AG08395 (cell line): ENCODE measurements at places on chromosomes 7 and 10.

DNA sequence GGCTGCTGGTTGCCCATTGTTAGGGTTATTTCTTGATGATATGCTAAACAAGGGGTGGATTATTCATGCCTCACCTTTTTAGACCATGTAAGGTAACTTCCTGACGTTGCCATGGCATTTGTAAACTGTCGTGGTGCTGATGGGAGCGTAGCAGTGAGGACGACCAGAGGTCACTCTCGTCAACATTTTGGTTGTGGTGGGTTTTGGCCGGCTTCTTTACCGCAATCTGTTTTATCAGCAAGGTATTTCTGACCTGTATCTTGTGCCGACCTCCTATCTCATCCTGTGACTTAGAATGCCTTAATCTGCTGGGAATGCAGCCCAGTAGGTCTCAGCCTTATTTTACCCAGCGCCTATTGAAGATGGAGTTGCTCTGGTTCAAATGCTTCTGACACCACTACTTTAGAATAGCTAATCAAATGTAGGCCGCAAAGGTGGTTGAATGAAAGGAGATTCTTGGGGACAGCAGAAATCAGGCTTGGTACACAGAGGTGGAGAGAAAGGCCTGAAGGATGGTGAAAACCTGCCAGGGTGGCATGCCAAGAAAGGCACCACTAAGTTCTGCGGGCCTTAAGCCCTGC, 17.9 kb upstream of the SMO start:
- no peak for DNase-seq

GRCh38 chr7:42743077-42743858, 168.6 kb downstream of the C7orf25 start:
- no peak for DNase-seq

DNA sequence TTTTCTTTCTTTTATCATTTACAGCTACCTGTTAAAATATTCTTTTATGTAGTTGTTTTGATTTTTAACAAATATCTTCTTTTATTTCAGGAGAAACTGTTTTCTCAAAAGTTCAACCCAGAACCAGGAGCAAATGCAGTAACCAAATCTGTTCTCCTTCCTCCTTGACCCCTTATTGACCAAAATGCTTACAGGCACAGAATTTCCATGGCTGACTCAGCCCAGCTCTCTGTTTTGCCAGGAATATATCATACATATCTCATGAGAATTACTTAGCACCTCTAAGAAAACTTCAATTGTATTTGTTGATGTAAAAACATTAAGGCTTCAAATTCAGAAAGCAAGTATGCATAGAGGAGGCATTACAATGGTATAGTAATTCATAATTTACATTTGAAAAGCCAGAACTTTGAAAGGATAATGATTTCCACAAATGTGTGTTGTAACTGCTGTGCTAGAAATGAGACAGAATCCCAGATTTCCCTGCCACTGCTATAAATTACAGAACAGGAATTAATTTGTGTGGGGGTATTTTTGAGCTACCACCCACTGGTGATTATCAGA, 2.2 kb downstream of the GSAP start:
- no peak for DNase-seq

- peak; percentile 34 for DNase-seq
These were observed 66.9 kb upstream of the FHIP2A start for GRCh38 chr10:114754445-114755320.

DNA sequence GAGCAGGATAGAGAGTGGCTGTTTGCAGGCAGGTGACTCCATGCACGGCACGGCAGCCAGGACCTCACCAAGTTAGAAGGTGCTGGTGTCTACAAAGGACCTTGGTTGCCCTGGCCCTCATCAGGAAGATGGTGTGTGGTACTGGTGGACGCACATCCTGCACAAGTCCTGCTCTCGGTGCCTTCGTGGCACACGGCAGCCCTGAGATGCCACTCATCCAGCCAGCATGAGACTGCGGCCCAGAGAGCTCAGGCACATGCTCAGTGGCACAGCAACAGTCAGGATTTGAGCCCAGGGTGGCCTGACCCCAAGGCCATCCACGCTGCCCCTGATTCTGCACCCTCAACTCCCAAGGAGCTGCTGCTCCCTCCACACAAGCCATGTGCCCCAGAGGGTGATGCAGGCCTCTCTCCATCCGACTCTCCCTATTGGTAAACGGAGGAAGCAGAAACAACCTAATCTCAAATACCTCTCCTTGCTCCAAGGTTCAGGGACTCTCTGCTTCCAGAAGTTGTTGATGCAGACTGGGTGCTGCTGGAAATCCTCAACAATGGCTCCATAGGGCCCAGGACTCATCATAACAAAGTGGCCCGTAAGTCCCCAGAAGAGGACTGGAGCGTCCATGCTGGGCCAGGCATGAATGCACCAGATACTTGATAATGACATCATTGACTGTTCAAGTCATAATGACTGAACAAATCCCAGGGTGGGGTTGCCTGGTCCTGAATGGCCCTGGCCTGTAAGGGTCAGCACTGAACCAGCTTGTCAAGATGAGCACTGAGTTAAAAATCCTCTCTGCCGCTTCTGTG, 93.6 kb downstream of the ARHGAP22 start:
- no peak for DNase-seq

DNA sequence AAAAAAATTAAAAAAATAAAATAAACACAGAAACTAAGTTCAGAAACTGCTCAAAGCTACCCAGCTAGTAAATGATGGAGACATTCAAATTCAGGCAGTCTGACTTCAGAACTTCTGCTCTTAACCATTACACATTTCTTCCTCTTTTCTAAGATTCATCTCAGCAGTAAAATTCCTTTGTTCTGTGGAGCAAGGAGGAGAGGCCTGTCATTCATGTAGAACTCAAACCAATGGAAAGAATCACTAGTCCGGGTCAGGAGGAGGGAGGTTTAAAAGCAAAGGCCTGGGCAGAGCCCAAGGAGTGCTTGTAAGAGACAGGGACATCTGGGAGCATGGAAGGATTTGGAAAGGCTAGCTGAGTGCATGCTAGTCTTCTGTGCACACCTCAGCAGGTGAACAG, 37.9 kb upstream of the DNAJB12 start:
- no peak for DNase-seq

GRCh38 chr10:86202226-86202735, 164.3 kb downstream of the GRID1 start:
- no peak for DNase-seq

GRCh38 chr7:92402920-92403759, 44.1 kb upstream of the GATAD1 start:
- peak; percentile 47 for DNase-seq
